Caki2 (cell line): ENCODE measurements at places on chromosomes 16 and 17. TPM values are rescaled to one million over a fixed set of nuclear protein-coding genes. Genes with fewer than 3 reads are reported as not detected.

DNA sequence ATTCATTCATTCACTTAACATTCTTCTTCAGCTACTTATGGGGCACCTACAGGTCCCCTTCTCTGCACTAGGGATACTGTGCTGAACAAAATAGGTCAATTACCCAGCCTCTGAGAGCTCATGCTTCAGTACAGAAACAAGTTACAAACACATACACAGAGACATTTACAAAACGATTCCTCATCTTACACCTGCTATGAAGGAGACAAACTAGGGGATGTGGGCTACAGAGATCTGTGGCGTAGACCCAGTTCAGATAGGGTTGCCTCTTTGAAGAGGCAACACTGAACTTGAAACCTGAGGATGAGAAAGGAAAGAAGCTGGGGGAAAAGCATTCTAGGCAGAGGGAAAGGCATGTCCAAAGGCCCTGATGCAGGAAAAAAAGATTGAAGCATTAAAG, 5.2 kb downstream of the IL21R start:
- DNase-seq = no peak

- DNase-seq = peak; percentile 44
Observed at GRCh38 chr17:4498461-4499397, at the start of gene SPNS2. TSS of gene SPNS2 (plus strand) at chr17:4498881. CDS start at chr17:4499048, 167 bp downstream.

Gene CTRB2
- not detected in 2 replicates for total RNA-seq

DNA sequence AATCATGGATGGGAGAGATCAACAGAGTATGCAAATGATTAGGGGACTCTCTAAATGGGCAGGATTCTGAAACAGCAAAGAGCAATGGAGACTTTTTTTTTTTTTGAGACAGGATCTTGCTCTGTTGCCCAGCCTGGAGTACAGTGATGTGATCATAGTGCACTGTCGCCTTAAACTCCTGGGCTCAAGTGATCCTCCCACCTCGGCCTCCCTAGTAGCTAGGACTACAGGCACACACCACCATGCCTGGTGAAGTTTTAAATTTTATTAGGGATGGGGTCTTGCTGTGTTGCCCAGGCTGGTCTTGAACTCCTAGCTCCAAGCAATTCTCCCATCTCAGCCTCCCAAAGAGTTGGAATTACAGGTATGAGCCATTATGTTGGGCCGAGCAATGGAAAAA, 255.0 kb upstream of the ZFHX3 start:
- DNase-seq = no peak

GRCh38 chr16:47966325-47966724, 189.5 kb downstream of the ABCC12 start:
- no peak for DNase-seq
